ENCODE measurements at places on chromosomes 4 and X.

DNA sequence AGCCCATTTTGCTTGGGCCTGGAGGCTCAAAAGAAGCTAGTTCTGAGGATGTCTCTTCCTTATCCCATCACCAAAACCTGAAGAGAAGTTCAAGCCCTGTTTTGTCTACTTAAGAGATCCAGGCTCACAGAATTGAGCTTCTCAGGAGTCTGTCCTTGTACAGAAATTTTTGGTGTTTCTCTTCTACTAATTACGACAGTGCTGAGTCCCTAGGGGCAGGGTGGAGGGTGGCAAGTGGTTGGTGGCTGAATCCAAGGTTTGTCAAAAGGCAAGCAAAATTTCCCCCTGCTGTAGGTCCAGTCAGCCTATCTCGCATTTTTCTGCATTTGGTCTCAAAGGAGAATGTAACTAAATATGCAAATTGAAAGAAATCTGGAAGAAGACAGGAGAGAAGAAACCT lies 377.9 kb downstream of the SMARCA1 start:
- no peak for DNase-seq

GRCh38 chr4:54005475-54005874 lies 58.9 kb downstream of the CHIC2 start:
- DNase-seq: peak; percentile 13

GRCh38 chr4:35124106-35124505 lies 1120.2 kb downstream of the ARAP2 start:
- DNase-seq: no peak

DNA sequence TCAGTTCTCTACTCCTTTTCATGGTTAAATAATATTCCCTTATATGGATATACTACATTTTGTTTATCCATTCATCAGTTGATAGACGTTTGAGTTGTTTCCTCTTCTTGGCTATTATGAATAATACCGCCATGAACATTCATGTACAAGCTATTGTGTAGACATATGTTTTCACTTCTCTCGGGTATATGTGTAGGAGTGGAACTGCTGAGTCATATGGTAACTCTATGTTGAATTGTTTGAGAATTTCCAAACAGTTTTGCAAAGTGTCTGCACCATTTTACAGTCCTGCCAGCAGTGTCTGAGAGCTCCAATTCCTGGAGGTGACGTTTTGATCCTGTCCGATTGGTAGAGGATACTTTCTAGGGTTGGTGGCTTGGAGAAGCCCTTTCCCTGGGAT lies 23.6 kb downstream of the PLAC1 start:
- DNase-seq: no peak

GRCh38 chr4:16608123-16608522 lies 290.3 kb downstream of the LDB2 start:
- DNase-seq: no peak

DNA sequence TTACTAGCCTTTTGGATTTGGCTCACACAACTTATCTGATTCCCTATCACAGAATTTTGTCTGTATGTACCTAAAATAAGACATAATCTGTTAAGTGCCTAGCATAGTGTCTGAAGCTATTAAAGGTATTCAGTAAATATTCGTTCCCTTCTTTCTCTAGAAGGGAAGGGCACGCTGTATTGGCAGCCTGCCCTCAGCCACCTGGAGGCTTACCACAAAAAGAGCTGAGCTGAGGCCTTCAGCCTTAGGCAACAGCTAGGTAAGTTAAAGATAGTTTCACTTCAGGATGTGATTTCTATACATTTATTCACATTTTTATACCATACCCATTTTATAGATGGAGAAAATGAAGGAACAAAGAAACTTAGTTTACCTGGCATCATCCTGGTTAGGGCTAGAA lies 400.0 kb upstream of the LCORL start:
- no peak for DNase-seq

All from AG08396 (cell line).